CD14-positive monocyte (primary cell): ENCODE measurements at places on chromosomes 12 and 14.

- peak within 1 kb of the TSS; percentile 89 for H3K27ac ChIP-seq
- peak within 1 kb of the TSS; percentile 73 for H3K4me3 ChIP-seq
- H3K4me1 ChIP-seq = peaks cover 74% of the 10 kb centered on the region
- H3K27me3 ChIP-seq = no peaks in the 10 kb centered on the region
- peaks cover 3% of the 10 kb centered on the region for H3K36me3 ChIP-seq
- peak; percentile 83 for DNase-seq
Measured at GRCh38 chr12:121132601-121133481, at the start of gene P2RX7. P2RX7 (plus strand) TSS chr12:121132876; CDS start chr12:121132971, 95 bp downstream.

GRCh38 chr12:70920251-70920851 is at the start of gene PTPRR:
PTPRR (minus strand) TSS chr12:70920738; CDS start chr12:70920390, 348 bp downstream.
- no peak within 1 kb of the TSS for H3K4me3 ChIP-seq
- H3K4me1 ChIP-seq = no peaks in the 10 kb centered on the region
- no peaks in the 10 kb centered on the region for H3K36me3 ChIP-seq
- H3K27ac ChIP-seq = no peak within 1 kb of the TSS

GRCh38 chr14:95162641-95163040 is 5.3 kb upstream of the DICER1 start:
- no peaks in the 10 kb centered on the region for H3K27me3 ChIP-seq
- no peaks in the 10 kb centered on the region for H3K36me3 ChIP-seq
- H3K4me1 ChIP-seq = peaks cover 26% of the 10 kb centered on the region
- DNase-seq = no peak

- no peak for DNase-seq
- no peak overlapping the region for H3K27ac ChIP-seq
- H3K4me3 ChIP-seq = no peak overlapping the region
- peaks cover 7% of the 10 kb centered on the region for H3K4me1 ChIP-seq
- no peaks in the 10 kb centered on the region for H3K36me3 ChIP-seq
- H3K27me3 ChIP-seq = no peaks in the 10 kb centered on the region
Measured at GRCh38 chr12:47377414-47378221, 297.9 kb upstream of the AMIGO2 start.

DNA sequence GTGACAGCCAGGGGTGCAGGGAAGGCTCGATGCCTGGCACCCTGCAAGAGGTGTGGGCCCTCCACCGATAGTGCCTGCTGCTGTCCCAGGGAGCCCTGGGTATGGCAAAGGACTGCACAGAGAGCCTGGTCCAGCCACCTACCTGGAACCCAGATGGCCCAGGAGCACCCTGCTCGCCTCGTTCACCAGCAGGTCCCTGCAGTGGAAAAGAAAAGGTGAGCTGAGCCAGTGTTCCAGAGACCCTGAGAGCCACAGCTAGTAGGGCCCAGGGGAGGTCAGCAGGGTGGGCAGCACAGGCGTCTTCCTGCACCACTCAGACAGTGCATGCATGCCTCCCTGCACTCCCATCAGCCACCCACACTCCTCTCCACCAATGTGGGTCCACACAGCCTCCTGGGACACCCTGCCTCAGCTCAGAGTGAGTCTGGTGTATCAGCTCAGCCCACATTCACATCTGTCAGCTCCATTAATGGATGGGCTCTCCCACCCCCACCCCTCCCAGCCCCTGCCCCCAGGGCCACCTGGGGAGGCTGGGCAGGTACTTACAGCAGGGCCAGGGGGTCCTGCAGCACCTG is 20.2 kb downstream of the TMEM106C start:
- DNase-seq = no peak
- no peaks in the 10 kb centered on the region for H3K36me3 ChIP-seq
- H3K4me1 ChIP-seq = no peaks in the 10 kb centered on the region
- H3K27ac ChIP-seq = no peak overlapping the region
- no peaks in the 10 kb centered on the region for H3K27me3 ChIP-seq
- H3K4me3 ChIP-seq = no peak overlapping the region

- no peaks in the 10 kb centered on the region for H3K27me3 ChIP-seq
- H3K36me3 ChIP-seq = no peaks in the 10 kb centered on the region
- DNase-seq = no peak
- no peak overlapping the region for H3K4me3 ChIP-seq
- H3K4me1 ChIP-seq = no peaks in the 10 kb centered on the region
Measured at GRCh38 chr14:102811254-102811963, 34.2 kb downstream of the TRAF3 start.

DNA sequence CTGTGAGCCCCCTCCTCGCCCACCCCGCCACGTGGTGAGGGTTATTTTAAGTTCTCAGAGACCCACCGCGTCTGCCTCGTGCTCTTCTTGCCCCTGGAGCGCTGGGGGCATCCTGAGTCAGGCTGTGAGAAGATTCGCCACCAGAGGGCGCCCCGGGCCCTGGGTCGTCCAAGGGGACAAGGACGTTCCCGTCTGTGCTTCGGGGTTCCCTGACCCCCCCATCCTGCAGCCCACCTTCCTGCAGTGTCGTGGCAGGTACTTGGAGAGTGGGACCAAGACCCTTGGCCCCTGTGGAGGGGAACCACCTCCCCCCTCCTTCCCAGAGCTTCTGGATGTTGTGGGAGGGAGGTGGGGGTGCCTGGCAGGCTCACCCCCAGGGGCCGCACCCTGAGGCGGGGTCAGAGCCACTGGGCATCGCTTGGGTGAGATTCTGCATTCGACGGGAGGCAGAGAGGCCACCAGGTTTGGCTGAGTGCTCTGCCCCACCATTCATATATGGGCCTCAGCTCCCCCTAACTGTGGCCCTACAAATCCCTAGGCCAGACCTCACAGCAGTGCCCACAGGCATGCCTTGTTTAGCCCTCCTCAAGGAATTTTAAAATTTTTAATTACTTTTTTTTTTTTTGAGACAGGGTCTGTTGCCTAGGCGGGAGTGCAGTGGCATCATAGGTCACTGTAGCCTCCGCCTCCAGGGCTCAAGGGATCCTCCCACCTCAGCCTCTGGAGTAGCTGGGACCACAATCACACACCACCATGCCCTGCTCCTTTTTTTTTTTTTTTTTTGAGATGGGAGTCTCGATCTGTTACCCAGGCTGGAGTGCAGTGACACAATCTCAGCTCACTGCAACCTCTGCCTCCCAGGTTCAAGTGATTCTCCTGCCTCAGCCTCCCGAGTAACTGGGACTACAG is 17.0 kb downstream of the RHOF start:
- H3K4me1 ChIP-seq = peaks cover 7% of the 10 kb centered on the region
- no peak overlapping the region for H3K27ac ChIP-seq
- H3K27me3 ChIP-seq = no peaks in the 10 kb centered on the region
- no peak overlapping the region for H3K4me3 ChIP-seq

GRCh38 chr14:100524933-100525243 is 62.3 kb downstream of the BEGAIN start:
- H3K4me3 ChIP-seq = no peak overlapping the region
- no peak for DNase-seq
- no peak overlapping the region for H3K27ac ChIP-seq
- H3K4me1 ChIP-seq = no peaks in the 10 kb centered on the region
- H3K36me3 ChIP-seq = peaks cover 22% of the 10 kb centered on the region

GRCh38 chr12:43964033-43964432 is 128.2 kb downstream of the TMEM117 start:
- no peaks in the 10 kb centered on the region for H3K36me3 ChIP-seq
- no peak overlapping the region for H3K27ac ChIP-seq
- no peak overlapping the region for H3K4me3 ChIP-seq
- no peaks in the 10 kb centered on the region for H3K27me3 ChIP-seq

DNA sequence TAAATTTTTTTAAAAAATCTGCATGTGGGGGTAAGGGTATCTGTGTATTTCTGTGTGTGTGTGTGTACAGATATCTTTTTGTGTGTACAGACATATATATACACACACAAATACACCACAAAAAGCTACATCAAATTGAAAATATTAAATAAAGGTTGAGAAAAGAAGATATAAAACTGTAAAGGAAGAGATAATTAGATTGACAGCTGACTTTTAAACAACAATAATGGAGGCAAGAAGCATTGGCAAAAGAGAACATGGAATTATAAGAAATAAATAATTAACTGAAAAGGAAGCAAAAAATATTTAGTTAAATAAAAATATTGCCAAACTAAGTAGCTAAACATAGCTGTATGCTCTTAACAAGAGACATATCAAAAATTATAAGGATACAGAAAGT is 291.4 kb downstream of the FSCB start:
- DNase-seq = no peak
- H3K4me3 ChIP-seq = no peak overlapping the region
- no peak overlapping the region for H3K27ac ChIP-seq
- H3K27me3 ChIP-seq = no peaks in the 10 kb centered on the region

- no peak overlapping the region for H3K27ac ChIP-seq
- H3K36me3 ChIP-seq = no peaks in the 10 kb centered on the region
- no peak overlapping the region for H3K4me3 ChIP-seq
- no peak for DNase-seq
- H3K27me3 ChIP-seq = no peaks in the 10 kb centered on the region
Measured at GRCh38 chr14:89814126-89814525, 140.4 kb downstream of the EFCAB11 start.

GRCh38 chr14:21087294-21088091 is 11.0 kb downstream of the ZNF219 start:
- H3K4me1 ChIP-seq = peaks cover 53% of the 10 kb centered on the region
- H3K27ac ChIP-seq = peak overlapping the region; percentile 83
- H3K36me3 ChIP-seq = peaks cover 39% of the 10 kb centered on the region
- peak; percentile 97 for DNase-seq
- no peaks in the 10 kb centered on the region for H3K27me3 ChIP-seq
